ENCODE measurements at places on chromosomes 5 and 9.

- no peak for DNase-seq
Measured at GRCh38 chr5:58149345-58149744, 310.5 kb downstream of the PLK2 start.

- DNase-seq = no peak
Measured at GRCh38 chr9:123107639-123108285, 74.3 kb downstream of the GPR21 start.

GRCh38 chr5:72189146-72189545 lies 81.9 kb downstream of the MAP1B start:
- DNase-seq = no peak

GRCh38 chr9:32618261-32618660 lies 17.2 kb downstream of the TAF1L start:
- DNase-seq = no peak

GRCh38 chr9:40927260-40927631 lies 201.2 kb downstream of the FOXD4L6 start:
- DNase-seq = no peak

DNA sequence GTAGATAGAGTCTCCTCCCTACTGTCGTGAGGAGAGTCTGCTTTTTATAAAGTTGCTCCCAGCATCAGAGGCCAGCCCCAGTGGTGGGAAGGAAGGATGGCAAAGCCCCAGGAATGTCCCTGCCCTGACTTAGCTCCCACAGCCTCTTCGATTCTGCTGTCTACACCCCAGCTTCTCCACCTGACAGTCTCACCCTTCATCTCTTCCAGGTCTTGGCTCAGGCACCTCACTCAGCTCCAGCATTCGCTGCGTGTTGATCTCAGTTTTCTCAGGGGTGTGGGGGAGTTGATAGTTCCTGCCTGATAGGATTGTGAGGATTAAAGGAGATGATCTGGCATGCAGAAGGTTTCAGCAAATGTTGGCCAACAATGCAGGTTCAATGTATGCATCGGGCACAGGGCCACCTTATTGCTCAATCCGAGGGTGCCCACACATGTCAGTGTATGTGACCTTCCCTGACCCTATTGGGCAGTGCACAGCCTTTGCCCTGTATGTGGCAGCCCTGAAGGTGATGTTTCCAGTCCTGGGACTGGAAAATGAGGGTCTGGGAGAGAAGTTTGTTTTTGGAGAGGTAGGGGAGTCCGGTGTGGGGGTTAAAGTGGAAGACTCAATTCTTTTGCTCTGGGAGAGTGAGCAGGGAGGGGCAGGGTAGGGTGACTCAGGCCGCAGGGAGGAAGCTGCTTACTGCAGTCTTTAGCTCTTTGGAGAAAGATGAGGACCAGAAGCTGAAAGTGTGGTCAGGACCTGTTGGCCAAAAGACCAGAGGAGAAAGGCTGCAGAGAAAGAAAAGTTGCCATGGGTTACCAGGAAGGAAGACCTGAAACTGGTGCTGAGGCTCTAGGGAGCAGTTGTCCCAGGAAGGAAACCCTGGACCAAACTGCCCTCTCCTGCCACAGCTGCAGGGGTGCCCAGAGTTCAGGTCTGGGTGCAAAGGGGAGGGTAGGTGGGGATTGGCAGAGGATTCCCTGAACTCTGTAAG lies 153.2 kb downstream of the MACROH2A1 start:
- peak; percentile 25 for DNase-seq

Data from hematopoietic multipotent progenitor cell treated with erythropoietin and hydrocortisone succinate and interleukin-3 and kit ligand, for 6 days (in vitro differentiated cells).